Activated T-helper 2 cell treated with anti-CD3 and anti-CD28 coated beads, Interferon-gamma antibody, Interleukin-2, Interleukin-4, amounts not matched to agents 10 μg/mL and 5 μg/mL and 100 μg/mL, durations not matched to agents 14 hours and 24 hours and 36 hours (primary cell): ENCODE measurements at places on chromosomes 13 and 19. TPM values are rescaled to one million over a fixed set of nuclear protein-coding genes. Genes with fewer than 3 reads are reported as not detected.

EDDM13 gene
- 1.7 and 2.2 TPM in 2 replicates for total RNA-seq

ZNF490 gene
- total RNA-seq: 7.0 and 9.9 TPM in 2 replicates

PRSS57 gene
- not detected in 2 replicates for total RNA-seq

MAB21L1 gene
- total RNA-seq: 0.07 TPM in 2 replicates

P2RY11 gene
- total RNA-seq: 41.8 and 46.5 TPM in 2 replicates

MBD3L2 gene
- total RNA-seq: not detected in 2 replicates

KXD1 gene
- total RNA-seq: 132 and 141 TPM in 2 replicates

SLITRK1 gene
- total RNA-seq: not detected in 2 replicates

DNA sequence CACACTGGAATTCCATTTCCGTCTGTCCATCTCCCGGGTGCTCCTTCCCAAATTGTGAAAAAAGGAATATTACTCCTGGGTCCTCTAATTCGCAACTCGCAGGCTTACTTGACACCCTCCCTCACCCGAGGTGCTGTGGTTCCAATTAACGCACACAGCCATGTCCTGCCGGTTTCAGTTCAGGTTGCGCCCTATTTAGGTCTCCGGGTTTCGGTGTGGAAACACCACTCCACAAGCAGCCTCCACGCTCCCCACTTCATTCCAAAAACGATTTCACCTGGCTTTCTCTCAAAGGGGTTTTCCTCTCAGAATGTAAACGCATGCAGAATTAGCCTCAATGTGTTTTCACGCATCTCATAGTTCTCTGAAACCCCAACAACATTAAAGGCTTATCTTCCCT lies 37.9 kb downstream of the NAXD start:
- no peak for DNase-seq

- DNase-seq: no peak
Measured at GRCh38 chr19:10577951-10578350, 9.2 kb downstream of the AP1M2 start.

DNA sequence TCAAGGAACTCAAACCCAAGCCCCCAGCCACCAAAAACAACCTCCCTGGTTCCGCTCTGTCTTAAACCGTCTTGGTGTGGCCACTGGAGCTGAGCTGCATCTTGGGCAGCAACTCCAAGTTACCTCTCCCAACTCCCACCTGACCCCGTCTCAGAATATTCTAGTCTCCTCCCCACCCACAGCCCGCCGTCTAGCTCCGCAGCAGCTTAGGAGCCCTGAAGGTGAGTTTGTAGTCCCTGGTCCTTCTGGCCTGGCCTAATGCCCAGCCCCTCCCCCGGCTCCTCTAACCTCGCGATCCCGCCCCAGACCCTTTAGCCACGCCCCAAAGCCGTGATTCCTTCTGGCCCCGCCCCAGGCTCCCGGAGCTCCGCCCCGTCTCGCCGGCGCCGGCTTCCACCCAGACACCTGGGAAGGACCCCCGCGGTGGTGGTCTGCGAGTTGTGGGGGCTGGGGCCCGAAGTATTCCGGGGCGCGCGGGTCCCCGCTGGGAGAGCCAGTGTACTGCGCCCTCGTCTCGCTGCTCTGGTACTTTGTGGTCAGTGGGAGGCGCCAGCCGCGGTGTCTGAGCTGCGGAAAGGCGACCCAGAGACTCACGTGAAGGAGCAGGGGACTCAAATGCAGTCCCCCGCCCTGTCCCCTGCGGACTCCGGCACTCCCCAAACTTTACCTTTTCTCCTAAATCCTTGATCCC lies 2.5 kb upstream of the LHB start:
- peak; percentile 50 for DNase-seq

- peak; percentile 32 for DNase-seq
Measured at GRCh38 chr13:75762076-75762937, 126.2 kb downstream of the LMO7 start.

DNA sequence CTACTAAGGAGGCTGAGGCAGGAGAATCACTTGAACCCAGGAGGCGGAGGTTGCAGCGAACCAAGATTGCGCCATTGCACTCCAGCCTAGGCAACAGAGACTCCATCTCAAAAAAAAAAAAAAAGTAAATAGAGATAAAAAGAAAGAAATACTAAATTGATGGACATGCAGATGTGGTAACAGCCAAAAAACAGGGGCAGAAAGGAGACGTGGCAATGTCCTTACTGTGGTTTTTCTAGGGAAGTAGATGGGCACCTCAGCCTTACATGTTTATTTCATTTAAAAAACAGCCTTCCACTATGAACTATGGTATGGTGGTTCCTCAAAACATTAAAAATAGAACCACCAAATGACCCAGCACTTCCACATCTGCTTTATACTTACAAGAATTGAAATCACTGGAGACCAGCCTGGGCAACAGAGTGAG lies 6.5 kb upstream of the EIF3G start:
- no peak for DNase-seq

DNA sequence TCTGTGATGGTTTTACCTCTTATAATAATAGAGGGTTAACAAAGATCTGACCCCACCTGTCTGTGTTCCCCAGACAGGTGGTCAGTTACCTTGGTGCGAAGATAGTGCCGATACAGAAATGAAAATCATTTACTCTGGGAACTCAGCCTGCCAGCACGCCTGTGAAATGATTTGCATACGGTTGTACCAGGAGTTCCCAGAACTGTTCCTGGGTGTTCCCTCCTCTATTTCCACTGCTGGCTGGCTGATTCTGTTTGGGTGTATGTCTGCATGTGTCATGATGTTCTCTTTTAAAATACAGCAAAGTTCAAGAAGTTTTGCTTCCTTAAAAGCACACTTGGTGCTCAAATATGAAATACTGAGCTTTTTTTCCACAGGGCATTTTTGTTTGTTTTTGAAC lies 527.1 kb downstream of the FGF9 start:
- DNase-seq: no peak

DNA sequence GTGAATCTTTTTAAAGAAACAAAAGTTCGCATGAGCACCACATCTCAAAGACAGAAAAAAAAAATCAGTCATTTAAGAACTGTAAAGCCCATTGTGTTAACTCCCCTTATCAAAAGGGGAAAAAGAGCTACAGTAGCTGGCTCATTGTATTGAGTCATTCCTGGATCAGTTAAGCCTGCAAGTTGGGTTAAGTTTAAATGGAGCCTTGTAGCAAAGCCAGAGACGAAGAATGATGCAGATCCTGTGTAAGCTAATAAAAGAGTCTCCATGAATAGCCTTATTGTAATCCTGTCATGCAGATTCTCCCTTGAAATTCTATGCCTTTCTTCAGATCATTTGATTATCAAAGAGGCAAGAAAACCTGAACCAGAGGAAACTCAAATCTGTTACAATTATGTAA lies 83.8 kb downstream of the CRYL1 start:
- no peak for DNase-seq

DNA sequence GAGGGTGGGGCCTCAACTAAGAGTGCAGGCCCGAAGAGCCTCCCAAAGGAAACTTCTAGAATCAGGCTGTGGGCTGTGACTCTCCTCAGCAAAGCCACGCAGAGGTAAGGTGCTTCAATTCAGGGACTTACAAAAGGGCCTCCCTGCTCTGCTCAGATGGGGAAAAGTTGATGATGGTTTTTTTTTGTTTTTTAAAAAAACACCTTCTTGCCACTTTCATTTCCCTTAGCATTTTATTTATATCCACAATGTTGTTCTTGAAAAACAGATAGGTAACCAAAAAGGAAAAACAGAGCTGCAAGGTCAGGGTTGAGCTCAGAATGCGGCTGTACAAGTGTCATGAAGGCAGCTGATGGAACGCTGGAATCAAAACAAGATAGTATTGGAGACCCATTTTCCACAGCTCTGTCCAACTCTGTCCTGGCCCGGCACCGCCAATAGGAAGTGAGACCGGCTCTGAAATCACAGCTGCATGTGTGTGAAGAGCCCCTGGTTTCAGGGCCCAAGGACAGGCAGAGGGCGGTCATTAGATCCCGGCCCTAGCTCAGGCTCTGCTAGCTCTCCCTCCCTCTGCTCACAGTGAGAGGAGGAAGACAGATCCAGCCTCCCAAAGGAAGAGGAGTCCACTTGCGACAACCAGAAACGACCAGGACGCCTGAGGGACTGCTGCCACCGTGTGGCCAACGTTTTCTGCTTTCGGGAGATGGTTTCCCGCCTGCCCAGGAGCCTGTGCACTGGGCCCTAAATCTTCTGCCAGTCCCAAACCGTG lies 58.3 kb downstream of the KLF2 start:
- DNase-seq: peak; percentile 63

GRCh38 chr19:41428481-41428859 lies 1.3 kb upstream of the B3GNT8 start:
- no peak for DNase-seq

DNA sequence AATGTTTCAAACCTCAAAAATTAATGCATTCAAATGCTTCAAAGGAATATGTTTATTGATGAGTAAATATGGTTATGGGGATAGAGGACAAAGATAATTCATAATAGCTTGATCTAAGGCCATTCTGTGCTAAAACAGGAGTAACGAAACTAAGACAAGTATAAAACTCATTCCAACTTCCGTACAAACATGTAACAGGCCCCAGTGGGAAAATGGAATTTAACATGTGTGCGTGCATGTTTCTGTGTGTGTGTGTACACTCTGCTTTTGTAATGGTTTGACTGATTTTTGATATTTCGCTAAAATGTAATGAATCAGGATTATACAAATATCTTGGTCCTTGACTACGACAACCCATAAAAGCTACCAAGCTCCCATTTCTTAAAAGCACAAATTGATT lies 91.0 kb downstream of the KLF12 start:
- no peak for DNase-seq

DNA sequence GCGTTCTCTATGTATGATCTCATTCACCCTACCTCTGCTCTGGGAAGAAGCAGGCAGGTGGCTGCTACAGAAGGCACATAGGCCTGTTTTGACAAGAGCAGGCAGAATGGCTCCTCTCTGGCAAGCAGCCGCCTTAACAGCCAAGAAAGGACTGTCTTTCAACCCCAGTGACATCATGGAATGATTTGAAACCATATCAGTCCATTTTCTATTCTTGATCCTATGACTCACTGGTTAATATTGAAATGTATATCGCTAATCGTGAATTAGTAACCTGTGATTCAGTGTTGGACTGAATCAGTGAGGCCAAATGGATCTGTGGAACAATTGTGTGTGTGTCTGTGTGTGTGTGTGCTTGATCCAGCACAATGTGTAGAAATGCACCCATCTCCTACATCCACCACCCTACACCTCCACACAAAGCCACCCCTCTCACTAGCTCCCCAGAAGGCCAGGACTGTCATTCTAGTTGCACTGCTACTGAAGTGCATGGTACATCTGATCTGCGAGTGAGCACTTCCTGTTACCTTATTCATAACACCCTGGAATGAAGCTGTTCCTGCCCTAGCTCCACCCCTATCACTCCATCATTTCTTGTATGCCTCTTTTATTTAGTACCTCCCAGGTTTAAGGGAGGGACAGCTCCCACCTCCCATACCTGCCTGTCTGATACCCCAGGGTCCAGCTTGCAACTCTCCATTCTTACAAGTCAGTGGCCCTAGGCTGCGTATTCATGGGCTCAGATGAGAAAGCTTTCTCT lies 460.0 kb downstream of the FOXO1 start:
- DNase-seq: no peak
